ENCODE measurements at places on chromosomes 6 and 20.

DNA sequence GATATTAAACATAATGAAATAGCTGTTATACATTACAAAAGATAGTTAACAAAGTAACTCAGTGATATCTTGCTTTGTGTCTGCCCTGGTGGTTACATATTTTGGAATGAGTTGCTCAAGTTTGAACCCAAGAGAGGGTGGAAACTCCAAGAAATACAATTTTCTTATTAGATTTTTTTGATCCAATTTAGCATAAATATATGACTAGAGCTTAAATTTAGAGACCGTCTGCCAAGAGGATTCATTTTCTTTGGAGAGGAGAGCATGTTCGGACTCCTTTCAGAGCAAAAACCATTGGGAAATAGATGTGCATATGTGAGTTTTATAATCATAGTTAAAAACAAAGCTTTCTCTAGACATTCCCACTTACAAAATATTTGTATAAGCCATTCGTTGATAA, 353.4 kb downstream of the EPM2A start:
- DNase-seq: no peak

DNA sequence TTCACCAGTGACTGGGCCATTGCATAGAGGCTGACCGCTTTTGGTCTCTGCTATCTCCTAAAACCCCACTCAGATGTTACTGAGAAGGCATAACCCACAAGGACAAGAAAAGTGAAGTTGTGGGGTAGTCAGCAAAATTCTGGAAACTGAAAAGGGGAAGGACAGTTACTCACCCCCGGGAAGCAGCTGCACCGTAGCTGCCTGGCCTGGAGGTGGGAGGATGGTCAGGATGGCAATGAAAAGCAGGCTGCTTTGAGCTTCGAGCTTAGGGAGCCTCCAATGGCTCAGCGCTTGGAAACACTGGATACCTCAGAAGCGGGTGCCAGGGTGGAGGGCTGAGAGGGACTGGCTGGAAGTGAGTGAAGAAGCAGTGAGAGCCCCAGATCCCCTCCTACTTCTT, 56.0 kb downstream of the KCNK5 start:
- DNase-seq: peak; percentile 76

- no peak for DNase-seq
These were observed 192.4 kb downstream of the BMP2 start for GRCh38 chr20:6959900-6960312.

GRCh38 chr6:45619211-45619760, 241.6 kb upstream of the SUPT3H start:
- no peak for DNase-seq

- DNase-seq: no peak
These were observed 199.2 kb upstream of the POU3F2 start for GRCh38 chr6:98635191-98635590.

GRCh38 chr6:156587751-156588301, 189.4 kb upstream of the ARID1B start:
- DNase-seq: no peak

- no peak for DNase-seq
These were observed 41.9 kb upstream of the MYLIP start for GRCh38 chr6:16086965-16087364.

- no peak for DNase-seq
These were observed 59.4 kb downstream of the GCNT2 start for GRCh38 chr6:10580570-10580969.

DNA sequence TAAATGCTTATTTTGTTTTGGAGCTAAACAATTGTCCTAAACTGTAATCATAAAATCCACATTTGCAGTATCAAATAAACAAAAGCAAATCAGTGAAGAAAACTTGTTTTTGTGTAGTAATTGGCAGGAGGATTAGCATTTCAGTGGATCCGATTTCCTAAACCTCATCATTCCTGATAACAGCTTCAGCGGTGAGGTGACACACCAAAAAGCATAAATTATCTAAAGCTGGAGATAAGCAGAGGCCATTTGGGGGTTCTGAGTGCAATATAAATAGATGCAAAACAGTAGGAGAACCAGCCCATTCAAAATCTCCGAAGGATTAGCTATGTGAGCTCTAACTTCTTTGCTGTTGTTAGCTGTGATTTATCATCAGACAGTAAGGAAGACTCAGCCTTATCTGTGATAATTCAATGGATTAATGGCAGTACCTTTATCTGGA, 235.8 kb downstream of the EPHA7 start:
- DNase-seq: no peak

- DNase-seq: peak; percentile 39
These were observed 18.3 kb downstream of the MRPS18A start for GRCh38 chr6:43669050-43669921.

DNA sequence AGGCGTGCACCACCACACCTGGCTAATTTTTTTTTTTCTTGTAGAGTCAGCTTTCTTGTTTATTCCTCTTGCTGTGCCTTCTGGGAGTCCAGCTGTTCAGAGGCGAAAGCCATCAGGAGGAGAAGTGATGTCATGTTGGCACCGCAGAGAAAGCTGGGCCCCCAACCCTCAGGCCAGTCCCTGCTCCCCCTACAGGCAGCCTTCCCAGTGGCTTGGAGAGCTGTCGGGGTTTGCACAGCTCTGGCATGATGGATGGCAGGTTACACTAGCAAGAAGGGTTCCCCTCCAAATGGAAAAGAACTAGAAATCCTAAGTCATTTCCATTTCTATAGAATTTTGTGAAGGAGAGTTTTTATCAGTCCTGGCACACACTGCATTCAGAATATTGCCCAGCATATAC, 72.6 kb downstream of the C6orf52 start:
- no peak for DNase-seq

DNA sequence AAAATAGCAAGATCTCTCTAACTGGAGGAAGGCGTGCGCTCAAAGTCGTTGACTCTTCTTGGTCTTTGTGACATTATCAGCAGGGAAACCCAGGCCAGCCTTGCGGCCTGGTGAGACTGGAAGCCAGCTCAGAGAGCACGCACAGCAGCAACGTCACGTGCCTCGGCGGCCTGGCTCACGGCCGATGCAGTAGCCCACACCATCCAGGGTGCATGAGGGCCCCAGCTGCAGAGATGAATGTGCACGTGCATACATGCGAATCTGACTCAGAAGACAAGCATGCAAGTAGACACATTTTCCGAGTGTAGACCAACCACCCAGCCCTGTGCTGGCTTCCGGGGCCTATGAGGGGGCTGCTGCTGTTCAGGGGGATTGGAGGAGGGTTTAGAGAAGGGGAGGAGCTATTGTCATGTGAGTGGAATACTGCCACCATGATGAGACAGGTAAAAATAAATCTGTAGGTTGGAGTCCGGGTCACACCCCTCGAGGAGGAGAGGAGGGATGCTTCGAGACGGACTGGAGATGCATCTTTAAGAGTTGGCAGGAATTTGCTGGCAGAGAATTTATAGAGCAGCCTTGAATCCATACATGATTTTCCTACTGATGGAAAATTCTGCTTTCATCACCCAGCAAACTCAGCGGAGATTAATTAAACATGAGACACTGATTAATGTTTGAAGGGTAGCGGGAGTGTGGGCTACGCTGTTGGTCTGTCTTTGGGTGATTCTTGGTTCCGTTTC, 388.2 kb downstream of the CDH4 start:
- DNase-seq: no peak

GRCh38 chr6:148375401-148375800, 32.8 kb downstream of the SASH1 start:
- DNase-seq: no peak

GRCh38 chr20:19626896-19627295, 131.2 kb upstream of the RIN2 start:
- no peak for DNase-seq

DNA sequence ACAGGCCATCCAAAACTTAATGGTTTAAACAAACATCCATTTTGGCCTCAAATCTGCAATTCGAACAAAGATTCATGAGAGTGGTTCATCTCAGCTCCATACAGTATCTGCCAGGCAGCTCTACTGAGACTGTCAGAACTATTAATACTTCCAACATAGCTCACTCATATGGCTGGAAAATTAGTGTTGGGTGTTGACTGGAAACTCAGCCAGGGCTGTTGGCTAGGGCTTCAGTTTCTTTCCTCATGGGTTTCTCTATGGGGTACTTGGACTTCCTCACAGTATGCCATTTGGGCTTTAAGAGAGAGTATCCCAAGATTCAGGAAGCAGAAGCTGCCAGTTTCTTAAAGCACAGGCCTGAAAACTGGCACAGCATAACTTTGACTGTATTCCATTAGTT, 240.3 kb downstream of the TPBG start:
- DNase-seq: no peak

- DNase-seq: no peak
These were observed 61.5 kb upstream of the VSTM2L start for GRCh38 chr20:37841389-37841788.

DNA sequence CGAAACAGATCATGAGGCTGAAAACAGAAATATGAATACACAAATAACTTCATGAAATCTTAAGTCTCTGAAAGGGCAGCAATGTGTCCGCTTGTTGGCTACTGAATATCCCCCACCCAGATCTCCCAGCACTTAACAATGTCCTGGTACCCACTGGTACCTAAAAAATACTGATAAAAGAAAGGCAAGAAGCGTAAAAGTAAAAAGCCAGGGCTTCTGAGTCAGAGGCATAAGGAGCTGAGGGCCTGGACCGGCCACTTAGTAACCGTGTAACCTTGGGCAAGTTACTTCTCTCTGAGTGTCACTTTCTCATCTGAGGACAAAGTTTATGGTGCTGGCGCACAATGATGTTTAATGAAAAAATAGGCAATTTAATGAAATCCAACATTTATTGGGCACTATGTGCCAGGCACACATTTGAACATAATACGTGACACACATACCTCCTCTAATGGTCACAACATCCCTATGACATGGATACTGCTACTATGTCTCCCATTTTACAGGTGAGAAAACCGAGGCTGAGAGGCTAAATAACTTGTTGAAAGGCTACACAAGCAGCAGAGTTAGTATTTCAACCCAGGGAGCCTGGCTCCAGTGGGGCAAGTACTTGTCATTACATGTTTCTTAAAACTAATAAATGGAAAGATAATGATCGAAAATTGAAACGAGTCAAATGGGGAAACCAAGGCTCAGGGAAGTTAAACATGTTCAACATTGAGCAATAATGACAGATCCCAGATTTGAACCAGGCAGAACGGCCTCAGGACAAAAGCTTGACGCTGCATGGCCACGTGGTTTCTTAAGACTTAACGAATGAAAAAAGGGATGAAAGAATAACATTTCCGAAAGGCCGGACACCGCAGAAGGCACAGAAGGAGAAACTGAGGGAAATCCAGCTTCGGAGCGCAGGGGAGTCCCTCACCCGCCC, 828 bp downstream of the TP53RK start:
- DNase-seq: peak; percentile 13

- peak; percentile 39 for DNase-seq
These were observed 250.1 kb downstream of the ATXN1 start for GRCh38 chr6:16511040-16511660.

DNA sequence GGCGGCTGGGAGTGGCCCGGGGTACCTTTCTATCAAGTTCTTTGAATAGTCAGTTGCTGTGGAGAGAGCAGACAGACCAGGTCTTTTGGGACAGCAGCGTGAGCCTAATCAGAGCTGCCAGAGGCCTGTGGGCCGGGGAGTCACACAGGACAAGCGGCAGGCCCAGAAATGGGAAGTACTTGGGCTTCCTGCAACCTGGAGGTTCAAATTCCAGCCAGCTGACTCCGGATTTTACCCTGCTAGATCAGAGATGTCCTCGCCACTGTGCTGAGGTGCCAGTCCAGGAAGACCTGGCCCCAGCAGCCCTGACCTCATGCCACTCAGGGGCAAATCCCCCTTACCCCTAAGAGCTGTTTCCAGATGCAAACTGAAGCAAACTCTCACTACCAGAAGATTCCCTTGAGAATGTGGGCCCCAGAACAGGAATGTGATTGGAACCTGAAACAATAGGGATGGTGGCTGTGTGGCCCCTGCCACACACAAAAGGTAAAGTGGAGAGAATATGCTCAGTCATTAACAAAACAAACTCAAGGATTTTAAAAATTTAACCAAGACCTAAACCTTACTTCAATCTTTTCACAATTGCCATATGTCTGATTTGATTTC, 9.7 kb downstream of the BEND3 start:
- DNase-seq: peak; percentile 55

DNA sequence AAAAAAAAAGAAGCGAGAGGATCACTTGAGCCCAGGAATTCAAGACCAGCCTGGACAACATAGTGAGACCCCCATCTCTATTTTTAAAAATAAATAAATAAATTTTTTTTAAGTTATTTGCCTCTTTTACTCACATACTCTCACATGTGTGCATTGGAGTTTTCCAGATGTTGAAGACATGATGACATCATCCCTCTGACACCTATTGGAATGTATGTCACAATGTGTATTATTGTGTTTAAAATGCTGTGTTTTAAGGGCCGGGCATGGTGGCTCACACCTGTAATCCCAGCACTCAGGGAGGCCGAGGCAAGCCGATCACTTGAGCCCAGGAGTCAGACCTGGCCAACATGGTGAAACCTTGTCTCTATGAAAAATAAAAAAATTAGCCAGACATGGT, 17.8 kb upstream of the BTN1A1 start:
- DNase-seq: no peak

DNA sequence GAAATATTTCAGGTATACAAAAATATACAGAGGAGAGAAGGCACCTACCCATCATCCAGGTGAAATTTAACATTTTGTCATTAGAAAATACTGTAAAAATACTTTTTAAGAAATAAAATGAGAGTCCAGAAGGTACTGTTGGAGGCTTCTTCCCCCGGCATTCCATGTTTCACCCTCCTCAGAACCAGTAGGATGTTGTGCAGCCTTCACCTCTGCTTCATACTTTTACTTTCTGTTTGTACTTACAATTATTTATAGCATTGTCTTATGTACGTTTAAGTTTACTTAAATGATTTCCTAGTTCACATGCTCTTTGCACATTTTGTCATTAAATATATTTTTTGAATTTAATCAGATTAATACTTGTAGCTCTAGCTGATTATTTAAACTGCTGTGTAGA, 30.9 kb downstream of the TMEM200A start:
- no peak for DNase-seq

- no peak for DNase-seq
These were observed 8.1 kb upstream of the HSP90AB1 start for GRCh38 chr6:44238687-44239350.

DNA sequence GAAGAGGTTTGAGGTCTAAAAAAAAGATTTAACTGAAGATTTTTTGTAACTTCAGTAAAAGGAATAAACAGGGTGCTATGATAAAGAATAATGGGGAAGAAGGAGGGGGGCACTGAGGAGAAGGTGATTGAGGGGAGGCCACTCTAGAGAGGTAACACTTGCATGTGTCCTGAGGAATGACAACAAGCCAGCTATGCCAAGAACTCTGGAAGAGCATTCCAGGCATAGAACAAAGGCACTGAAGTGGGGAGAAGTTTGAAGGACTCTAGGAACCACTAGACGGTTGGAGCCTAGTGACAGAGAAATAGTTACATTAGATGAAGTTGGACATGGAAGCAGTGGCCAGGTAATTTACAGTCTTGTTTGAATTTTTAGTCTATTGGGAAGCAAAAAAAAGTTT, 10.8 kb upstream of the SF3B5 start:
- DNase-seq: no peak

- no peak for DNase-seq
These were observed at the start of gene PACSIN1 for GRCh38 chr6:34465531-34466241. TSS of gene PACSIN1 (plus strand) at chr6:34466076. CDS start at chr6:34526306, 60,230 bp downstream.

DNA sequence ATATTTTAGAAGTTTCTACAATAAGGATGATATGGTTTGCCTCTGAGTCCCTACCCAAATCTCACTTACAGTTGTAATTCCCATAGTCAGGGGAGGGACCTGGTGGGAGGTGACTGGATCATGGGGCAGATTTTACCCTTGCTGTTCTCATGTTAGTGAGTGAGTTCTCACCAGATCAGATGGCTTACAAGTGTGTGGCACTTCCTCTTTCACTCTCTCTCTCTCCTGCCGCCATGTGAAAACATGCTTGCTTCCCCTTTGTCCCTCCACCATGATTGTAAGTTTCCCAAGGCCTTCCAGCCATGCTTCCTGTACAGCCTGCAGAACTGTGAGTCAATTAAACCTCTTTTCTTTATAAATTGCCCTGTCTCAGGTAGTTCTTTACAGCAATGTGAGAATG, 527.5 kb upstream of the ID4 start:
- no peak for DNase-seq
